ENCODE measurements at places on chromosomes 6 and 20.

- DNase-seq, result no peak
Measured at GRCh38 chr6:100665041-100665380, 200.3 kb upstream of the SIM1 start.

DNA sequence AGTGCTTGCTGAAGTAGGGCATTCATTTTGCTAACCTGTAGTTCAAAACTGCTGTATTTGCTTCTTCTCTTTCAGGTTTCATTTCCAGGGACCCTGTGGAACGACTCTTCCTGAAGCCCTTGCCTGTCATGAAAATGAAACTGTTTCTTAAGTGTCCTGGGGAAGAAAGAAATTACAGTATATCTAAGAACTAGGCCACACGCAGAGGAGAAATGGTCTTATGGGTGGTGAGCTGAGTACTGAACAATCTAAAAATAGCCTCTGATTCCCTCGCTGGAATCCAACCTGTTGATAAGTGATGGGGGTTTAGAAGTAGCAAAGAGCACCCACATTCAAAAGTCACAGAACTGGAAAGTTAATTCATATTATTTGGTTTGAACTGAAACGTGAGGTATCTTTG is 3.4 kb upstream of the NOL7 start:
- DNase-seq, result no peak

DNA sequence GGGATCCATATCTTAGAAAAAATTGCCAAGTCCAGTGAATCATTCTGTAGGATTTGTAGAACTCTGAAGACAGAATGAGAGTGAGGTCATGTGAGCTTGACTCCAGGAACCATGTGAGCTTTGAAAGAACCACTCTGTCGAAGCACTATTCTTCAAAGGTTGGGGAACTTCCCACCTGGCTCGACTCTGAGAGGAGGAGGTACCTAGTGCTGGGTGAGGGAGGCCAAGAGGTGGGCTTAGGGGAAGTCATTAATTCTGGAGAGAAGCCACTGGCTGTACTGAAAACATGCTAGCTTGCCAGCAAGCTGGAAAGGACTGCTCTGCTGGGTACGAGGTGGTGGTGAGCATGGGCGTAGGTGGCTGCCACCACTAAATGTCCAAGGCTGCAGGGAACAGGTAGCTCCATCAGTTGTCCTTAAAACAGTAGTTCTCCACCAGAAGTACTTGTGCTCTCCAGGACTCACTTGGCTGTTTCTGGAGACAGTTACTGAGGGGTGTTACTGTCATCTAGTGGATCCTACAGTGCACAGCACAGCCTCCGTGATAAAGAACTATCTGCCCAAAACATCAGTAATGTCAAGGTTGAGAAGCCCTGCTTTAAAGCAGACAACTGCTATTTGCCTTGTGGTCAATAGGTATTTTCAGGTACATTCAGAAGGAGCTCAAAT is 34.7 kb upstream of the SYNJ2 start:
- DNase-seq, result peak; percentile 51

DNA sequence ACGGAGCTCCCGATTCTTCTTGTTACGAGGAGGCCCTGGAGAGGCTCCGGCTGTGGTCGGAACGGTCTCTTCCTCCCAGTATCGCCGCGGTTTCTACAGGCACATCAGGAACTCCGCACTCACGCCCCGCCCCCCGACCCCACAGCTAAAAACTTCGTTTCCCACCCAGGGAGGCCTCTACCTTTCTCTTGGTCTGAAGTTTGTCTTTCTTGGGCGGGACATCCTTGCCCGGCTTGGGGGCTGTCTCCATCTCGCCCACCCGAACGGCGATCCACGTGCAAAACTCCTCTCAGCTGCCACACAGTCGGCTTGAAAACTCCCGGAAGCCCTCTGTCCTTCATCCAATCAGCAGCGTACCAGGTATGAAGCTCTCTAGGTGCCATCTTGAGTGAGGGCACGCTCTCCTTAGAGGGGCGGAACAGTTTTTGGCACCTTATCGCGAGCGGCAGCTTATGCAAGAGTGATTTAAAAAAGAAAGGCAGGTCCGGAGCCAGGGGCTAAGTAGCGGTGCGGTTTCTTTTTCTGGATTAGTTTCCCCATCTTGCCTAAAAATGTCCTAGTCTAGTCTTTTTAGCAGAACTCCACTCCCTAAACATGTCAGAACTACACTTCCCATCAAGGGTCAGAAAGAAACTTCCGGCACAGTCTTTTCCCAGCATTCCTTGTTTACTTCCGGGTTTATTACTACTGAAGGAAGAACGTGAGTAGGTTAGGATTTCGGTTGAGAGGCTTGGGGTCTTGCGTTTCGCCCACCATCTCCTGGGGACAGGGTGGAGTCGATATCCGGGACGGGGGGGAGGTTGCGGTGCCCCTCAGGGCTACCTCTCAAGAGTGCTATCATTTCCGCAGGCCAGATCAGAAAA is at the start of the genes PFDN6 and WDR46:
TSS of gene PFDN6 (plus strand) at position 681 of the 863 bp plus-strand sequence. CDS start 256 bp downstream, outside the sequence.
TSS of gene WDR46 (minus strand) at position 319 of the 863 bp plus-strand sequence. CDS start at position 250, 69 bp downstream.
- peak; percentile 89 for DNase-seq
